Stimulated activated CD8-positive, alpha-beta memory T cell treated with anti-CD3 and anti-CD28 coated beads, Interleukin-15, amount 100 ng/mL, for 1 hour (primary cell): ENCODE measurements at places on chromosomes 1 and 21.

DNA sequence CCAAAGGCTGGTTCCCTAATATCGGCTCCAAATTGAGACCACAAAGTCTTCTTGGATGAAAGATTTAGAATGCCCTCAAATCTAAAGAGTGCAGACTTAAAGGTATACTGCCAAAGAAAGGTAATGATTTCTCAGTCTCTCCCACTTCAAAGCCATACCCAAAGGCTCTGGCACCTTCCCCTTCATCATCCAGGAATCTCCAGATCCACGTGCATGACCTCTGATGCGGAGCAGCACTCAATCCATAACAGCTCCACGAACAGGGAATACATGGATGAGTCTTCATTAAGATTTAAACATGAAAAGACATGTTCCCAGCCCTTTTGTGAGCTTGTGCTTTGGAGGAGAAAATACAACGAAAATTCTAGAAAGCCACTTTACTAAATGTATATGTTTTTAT is 453.9 kb downstream of the DSCAM start:
- DNase-seq, result no peak

DNA sequence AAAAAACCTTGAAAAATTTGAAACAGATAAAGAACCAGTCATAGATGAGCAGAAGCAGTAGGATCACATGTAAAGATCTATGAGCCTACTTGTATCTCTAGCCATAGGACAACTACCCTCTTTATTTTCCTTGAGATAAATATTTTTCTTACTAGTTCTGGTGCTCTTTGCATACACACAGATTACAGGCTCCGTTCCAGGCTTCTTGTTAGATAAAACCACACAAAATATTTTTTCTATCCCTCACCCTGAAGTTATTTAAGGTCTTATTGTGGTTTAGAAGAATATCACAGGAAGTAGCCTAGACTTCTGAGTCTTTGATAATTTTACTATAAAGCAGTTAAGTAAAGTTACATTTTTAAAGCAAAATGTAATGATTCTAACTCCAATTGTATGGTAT is 512.2 kb downstream of the NEGR1 start:
- DNase-seq, result no peak

DNA sequence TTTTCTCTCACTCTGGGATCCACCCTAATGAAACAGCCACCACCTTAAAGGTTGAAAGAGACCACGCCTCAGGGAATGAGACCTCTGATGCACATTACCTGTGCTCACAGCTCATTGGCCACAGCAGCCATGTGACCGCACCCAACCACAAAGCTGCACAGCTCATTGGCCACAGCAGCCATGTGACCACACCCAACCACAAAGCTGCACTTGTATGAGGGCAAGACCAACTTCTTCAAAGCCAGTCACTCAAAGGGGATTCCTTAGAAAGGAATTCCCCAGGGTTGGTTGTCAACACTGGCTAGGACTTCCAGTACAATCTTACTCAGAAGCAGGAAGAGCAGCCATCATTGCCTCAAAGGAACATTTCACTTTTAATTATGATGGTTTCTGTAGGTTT is 43.6 kb upstream of the PDE9A start:
- no peak for DNase-seq

DNA sequence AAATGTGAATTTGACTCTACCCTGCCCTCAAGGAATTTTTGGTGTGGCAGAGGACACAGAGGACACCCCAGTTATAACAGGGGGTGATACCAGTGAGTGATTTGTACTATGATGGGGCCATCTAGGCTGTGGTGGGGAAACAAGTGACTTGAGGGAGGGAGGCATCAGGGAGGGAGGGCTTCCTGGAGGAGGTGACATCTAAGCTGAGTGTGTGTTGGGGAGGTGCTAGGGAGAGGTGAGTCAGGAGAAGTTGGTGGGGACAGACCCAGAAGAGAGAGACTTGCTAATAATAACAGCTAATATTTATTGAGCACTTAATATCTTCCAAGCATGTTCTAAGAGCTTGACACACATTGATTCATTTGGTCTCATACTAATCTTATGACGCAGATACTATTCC is 19.9 kb upstream of the TTC4 start:
- DNase-seq, result no peak

DNA sequence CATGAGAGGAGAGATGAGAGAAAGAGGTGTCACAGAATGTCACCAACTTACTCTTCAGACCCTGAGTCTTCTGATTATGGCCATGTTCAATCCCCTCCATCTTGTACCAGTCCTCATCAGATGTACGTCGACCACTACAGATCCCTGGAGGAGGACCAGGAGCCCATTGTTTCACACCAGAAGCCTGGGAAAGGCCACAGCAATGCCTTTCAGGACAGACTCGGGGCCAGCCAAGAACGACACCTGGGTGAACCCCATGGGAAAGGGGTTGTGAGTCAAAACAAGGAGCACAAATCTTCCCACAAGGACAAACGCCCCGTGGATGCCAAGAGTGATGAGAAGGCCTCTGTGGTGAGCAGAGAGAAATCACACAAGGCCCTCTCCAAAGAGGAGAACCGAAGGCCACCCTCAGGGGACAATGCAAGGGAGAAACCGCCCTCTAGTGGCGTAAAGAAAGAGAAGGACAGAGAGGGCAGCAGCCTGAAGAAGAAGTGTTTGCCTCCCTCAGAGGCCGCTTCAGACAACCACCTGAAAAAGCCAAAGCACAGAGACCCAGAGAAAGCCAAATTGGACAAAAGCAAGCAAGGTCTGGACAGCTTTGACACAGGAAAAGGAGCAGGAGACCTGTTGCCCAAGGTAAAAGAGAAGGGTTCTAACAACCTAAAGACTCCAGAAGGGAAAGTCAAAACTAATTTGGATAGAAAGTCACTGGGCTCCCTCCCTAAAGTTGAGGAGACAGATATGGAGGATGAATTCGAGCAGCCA is 8.0 kb downstream of the ELOA start:
- no peak for DNase-seq

DNA sequence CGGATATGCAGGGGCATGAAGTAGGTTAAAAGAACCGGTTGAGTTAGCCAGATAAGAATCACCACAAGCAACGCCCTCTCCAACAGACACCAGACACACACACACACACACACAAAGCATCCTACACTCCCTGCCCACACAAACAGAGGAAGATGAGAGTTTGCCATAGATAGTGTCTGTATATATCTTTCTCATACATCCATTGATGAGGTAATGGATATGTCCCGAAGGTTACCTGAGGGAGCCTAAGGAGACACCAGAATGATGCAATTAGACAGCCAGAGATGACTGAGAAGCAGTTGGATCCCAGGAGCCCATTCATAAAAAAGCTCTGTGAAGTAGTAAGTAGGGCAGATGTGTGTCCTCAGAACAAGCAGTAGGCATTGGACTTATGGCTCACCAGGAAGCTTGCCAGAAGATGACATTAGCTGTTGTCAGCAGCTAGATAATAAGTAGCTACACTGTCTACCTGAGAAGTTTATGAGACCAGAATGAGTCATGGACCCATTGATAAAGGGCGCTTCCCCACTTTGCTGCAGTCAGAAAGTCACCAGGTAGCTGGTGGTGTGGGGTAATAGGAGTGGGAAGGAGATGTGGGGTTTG is 247.0 kb downstream of the KCNT2 start:
- DNase-seq, result no peak

DNA sequence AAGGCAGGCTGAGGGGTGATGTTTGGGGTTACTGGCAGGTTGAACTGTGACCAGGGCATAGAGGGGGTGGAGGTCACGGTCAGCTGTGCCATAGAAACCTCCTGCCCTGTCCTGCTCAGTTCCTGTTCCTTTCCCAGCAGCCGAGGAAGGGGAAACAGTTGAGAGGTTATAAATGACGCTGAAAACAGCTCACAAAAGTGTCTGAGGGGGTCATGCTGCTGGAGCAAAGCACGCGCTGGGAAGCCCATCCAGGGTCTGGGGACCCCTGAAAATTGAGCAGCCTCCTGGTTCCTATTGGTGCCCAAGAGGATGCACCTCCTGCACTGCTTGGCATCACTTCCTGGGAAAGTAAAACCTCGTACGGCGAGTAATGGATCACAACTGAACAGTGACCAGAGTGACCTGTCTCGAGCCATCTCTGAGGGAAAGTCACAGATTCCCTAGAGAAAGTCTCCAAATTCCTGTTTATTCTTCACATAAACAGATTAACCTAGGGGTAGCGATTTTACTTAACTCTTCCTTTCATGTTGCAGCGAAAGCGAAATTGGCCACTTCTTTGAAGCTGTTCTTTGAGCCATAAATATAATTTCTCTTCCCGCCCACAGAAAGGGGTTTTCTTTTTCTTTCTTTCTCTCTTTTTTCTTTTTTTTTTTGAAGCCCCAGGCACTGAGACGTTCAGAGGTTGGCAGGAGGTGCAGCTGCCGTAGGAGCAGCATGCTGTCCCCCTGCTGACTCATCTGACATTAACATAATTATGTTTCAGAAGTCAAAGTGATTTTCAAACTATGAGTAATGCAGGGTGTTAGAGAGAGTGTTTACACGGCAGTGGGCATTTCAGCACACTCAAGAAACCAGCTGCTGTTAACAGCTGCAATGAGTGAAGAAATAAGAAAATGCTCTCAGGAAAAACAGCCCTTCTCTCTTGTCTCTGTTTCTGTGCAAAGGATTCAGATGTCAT is 41.8 kb upstream of the ATF3 start:
- DNase-seq, result no peak

DNA sequence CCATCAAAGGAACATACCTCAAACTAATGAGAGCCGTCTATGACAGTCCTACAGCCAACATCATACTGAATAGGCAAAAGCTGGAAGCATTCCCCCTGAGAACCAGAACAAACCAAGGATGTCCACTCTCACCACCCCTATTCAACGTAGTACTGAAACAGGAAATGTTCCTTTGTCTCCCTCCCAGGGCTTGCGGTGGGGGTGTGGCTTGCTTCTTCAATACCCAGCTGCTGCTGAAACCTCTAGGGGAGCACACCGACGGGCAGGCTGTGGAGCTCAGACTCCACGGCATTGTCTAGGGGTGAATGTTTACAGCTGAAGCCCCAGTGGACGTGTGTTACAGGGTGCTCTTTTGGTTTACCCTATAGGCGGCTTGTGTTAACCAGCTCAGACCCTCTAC is 30.5 kb upstream of the B3GALT2 start:
- no peak for DNase-seq

DNA sequence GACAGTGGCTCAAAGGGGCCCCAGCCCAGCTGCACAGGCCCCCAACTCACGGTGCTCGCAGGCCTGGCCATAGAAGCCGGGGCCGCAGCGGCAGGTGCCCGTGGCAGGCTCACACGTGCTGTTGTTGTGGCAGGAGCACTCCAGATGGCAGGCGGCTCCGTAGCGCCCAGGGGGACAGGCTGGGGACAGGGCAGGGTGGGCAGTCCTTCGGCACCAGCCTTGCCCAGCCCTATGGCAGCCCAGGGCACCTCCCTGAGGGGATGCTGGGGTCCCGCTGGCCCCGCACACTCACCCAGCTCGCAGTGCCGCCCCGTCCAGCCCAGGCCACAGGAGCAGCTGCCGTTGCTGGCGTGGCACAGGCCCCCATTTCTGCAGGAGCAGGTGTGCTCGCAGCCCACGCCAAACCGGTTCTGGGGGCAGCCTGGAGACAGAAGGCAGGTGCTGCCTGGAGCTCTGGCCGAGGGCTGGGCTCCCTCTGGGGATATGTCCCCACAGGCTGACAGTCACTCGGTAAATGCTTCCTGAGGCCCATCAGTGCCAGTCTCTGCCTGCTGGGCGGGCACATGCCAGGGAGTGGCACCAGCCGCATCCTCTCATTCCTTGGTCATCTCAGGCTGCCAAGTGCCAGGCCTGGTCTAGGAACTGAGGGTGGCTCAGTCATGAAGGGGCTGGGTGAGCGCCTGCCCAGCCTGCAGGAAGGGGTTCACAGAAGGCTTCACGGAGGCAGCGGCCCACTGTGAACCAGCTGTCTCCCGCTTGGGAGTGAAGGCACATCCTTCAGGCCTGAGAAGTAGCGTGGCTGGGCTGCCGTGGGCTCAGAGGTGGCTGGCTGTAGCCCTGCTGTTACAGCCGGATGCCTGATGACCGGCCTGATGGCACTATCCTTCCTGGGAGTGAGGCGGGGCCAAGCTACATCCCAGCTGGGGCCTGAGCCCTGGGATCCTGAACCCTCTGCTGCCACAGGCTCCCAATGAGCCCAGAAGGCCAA is 40.1 kb downstream of the ARHGEF16 start:
- DNase-seq, result no peak

GRCh38 chr1:55571767-55572166 is 356.6 kb upstream of the USP24 start:
- DNase-seq, result no peak
